ENCODE measurements at places on chromosomes 6 and 20. TPM values are rescaled to one million over a fixed set of nuclear protein-coding genes. Genes with fewer than 3 reads are reported as not detected.

The DEFB126 gene
- total RNA-seq: not detected

The CPXM1 gene
- 3.5 TPM for total RNA-seq

The CEP162 gene
- total RNA-seq: 20.3 TPM

The RSPH9 gene
- 8.3 TPM for total RNA-seq

The GSTA3 gene
- 28.7 TPM for total RNA-seq

The ADNP gene
- total RNA-seq: 110 TPM

The AHCY gene
- 127 TPM for total RNA-seq

The MDFI gene
- 16.0 TPM for total RNA-seq
